ENCODE measurements at places on chromosomes 2 and 18.

GRCh38 chr2:201203916-201204654 is 21.1 kb downstream of the CASP10 start:
- DNase-seq: peak; percentile 26

GRCh38 chr2:30731706-30732105 is 75.5 kb downstream of the CAPN13 start:
- DNase-seq: no peak

- DNase-seq: no peak
These were observed 776.0 kb downstream of the TSN start for GRCh38 chr2:122531290-122532071.

DNA sequence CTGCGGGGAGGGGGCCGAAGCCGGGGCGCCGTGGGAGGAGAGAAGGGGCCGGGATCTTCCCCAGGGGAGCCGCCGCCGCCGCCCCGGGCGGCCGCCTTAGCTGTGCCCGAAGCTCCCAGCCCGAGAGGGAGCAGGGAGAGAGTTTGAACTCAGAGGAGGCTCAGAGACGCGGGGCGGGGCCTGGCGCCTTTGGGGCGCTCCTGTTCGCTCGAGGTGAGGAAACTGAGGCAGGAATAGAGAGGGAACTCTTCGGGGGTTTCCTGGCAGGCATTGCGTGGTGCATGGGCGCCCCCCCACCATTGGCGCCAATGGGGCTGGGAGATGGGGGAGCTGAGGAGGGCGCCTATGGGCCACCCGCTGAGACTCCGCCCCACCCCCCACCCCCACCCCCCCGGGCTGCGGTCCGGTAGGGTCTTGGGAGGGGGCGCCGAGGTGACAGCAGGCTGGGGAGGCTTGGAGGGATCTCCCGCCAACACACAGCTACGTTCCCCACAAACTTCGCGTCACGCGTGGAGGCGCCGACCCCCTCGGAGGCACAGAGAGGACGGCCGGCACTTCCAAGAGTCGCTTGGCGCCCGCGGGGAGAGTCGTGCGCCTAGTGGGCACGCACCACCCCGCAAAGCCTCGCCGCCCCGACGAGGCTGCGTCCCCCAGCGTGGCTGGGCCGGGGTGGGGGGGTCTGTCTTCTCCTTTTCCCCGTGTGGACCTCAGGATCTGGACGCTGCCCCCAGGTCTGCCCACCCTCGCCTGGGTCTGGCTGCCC is 680 bp downstream of the CTDSP1 start:
- peak; percentile 36 for DNase-seq

DNA sequence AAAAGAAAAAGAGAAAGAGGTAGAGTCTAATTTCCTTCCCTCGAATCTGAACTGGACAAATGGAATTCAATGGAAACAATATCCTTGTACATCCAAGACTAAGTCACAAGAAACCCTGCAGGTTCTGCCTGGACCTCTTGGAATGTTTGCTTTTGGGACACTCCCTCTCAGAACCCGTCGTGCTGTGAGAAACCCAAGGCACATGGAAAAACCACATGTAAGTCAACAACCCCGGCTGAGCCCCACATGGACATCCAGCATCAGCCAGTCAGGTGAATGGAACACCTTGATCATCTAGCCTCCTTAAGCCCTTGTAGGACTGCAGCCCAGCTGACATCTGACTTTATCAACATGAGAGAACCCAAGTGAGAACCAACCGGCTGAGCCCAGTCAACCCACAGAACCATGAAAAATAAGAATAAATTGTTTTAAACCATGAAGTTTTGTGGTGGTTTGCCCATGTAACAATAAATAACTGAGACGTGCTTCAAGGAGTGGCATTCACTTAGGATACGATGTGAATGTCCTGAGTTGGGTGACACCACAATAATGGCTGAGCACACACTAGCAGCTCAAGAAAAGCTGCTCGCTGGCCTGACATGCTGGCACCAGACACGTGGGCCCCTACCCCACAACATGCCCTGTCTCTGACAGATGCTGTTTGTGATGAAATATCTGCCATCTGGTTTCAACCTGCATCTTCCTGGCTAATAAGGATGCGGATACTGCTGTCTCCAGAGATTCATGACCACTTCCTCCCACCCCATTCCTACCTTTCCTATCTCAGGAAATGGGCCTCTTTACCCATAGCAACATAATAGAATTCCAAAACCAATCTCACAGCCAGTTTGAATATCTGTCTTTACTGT is 28.8 kb downstream of the PKDCC start:
- no peak for DNase-seq

GRCh38 chr2:229980431-229981184 is 58.3 kb downstream of the FBXO36 start:
- peak; percentile 75 for DNase-seq

DNA sequence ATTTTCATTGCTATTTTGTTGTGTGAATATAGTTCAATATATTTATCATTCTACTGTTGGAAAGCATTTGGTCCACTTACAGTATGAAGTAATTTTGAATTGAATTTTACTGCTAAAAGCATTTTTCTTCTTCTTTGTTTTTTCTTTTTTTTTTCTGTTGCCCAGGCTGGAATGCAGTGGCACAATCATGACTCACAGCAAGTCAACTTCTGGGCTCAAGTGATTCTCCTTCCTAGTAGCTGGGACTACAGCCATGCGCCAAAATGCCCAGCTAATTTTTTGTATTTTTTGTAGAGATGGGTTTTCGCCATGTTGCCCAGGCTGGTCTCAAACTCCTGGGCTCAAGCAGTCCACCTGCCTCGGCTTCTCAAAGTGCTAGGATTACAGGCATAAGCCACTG is 2.4 kb upstream of the ETAA1 start:
- peak; percentile 76 for DNase-seq

GRCh38 chr2:72084584-72084976 is 63.1 kb downstream of the CYP26B1 start:
- DNase-seq: peak; percentile 46

DNA sequence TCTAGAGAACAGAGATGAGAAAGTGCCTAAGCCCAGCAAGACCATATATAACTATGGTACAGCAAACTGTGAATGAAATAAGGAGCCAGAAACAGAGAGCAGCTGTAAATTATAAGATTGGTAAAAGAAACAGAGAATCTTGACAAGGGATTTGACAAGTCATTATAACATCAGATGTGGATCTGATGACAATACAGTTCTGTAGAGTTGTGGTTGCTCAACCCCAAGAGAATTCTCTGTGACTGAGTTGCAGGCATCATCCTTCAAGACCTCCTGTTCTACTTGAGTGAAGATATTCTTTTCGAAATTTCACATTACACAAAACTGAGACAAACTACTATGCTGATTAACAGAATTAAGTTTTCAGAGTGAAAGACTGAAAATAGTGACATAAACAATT is 343.1 kb upstream of the SLC39A10 start:
- no peak for DNase-seq

DNA sequence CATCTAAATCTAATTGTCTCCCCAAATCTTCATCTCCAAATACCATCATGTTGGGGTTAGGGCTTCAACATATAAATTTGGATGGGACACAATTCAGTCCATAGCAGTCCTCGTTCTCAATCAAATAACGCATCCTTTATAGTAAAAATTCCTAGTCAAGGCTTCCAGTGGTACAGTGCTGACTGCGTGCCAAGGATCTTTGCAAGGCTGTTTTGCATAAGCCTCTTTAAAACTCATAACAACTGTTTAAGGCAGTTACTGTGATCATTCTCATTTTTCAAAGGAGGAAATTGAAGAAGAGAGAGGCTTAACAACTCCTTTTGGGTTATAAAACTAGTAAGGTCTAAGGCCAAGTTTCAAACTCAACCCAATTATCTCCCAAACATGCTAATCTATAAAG is 666.9 kb downstream of the NYAP2 start:
- DNase-seq: no peak

GRCh38 chr2:41495050-41495449 is 552.8 kb upstream of the PKDCC start:
- no peak for DNase-seq

- DNase-seq: peak; percentile 18
These were observed 99.7 kb downstream of the INHBB start for GRCh38 chr2:120445449-120446143.

DNA sequence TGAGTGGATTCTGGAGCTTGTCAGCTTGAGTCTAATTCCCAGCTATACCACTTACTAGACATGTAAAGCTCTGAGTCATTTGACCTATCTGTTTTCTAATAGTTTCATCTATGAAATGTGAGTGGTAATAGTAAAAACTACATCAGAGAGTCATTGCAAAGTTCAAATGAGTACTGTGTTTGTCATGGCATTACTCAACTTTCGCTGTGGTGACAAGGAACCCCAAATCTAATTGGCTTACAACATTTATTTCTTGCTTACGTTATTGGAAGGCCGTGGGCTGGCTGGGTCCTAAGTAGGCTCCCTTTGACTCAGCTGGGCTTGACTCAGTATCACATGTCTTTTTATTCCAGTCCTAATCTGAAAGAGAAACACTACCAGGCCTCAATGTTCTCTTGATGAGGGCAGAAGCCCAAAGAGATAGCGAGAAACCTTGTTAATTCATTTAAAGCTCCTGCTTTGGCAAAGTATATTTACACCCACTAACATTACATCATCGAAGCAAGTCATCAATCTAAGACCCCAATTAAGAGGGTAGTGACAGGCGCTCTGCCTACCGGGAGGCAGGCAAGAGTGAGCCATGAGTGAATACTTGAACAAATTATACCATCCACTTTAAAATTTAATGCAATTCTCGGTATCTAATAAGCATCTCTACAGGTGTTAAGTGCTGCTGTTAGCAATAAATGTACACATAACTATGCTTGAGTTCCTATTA is 431.8 kb upstream of the SPHKAP start:
- DNase-seq: peak; percentile 94

- DNase-seq: no peak
These were observed 16.7 kb downstream of the WIPF1 start for GRCh38 chr2:174580951-174581350.
